ENCODE measurements at places on chromosomes 2 and 18. TPM values are rescaled to one million over a fixed set of nuclear protein-coding genes. Genes with fewer than 3 reads are reported as not detected.

The ST6GAL2 gene
- total RNA-seq, result 0.11 TPM

The POTEJ gene
- total RNA-seq, result not detected

The SERPINB3 gene
- total RNA-seq, result not detected

The DES gene
- 17,979 TPM for total RNA-seq

The KCNK3 gene
- total RNA-seq, result 2.1 TPM

The TEKT4 gene
- total RNA-seq, result not detected

Measured in heart left ventricle (tissue), 16 donors.